Large intestine (tissue), 12 donors: ENCODE measurements at places on chromosomes 4 and X. TPM values are rescaled to one million over a fixed set of nuclear protein-coding genes. Genes with fewer than 3 reads are reported as not detected.
A peak's percentile ranks its signal among the peaks of the same experiment; 100 is the strongest.

DNA sequence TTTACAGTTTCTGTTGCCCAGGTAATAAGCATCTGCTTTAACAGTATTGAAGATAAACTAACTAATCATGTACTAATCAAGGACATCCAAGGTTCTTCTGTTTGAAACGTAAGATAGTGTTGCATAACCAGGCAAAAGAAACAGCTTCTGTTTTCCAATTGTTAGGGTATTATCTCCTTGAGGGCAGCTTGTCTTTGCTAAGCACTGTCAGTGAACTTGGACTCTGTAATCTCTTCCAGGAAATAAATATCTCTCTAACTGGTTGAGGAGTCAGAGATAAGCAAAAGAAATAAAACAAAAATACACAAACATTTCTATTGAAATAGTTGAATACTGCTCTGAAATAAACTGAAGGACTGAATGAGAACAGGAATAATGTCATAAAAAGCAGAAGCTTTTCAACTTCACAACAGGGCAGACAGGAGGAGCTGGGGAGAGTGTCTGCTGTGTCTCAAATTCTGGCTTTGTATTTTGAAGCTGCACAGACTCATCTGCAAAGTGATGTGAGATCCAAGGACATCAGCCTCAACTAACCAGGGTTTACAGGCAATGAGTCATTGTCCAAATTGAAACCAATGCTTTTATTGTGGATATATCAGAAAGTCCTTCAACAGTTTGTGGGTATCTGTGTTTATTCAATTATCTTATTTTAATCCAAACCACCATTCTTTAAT lies 1253.0 kb upstream of the PCDH7 start:
- no peak for DNase-seq

DNA sequence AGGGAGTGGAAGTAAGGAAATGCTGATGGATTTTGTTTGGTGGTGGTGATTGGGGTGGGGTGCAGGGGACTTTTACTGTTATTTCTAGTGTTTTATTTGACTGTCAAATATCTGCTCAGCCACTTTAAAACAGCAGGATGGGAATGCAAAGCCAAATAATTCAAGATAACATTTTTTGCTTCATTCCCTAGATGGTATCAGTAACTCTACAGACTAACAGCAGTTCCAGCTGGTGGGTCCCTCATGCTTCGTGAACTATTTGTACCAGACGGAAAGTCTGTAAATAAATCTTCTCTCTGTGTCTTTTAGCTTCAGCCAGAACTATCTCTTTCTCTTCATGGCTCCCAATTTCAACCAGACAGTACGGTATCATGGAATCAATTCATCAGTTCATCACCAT lies 27.5 kb downstream of the GPR143 start:
- no peak for DNase-seq

GRCh38 chrX:132486599-132487178 lies 2.1 kb downstream of the MBNL3 start:
- DNase-seq, result peak; percentile 61

- DNase-seq, result peak; percentile 33
These were observed 1.4 kb upstream of the CXCL1 start for GRCh38 chr4:73867783-73868182.

- DNase-seq, result peak; percentile 10
These were observed 130.2 kb downstream of the CHRDL1 start for GRCh38 chrX:110665223-110666002.

The RBM46 gene
- 0.06 TPM for polyA plus RNA-seq

- DNase-seq, result no peak
These were observed 81.0 kb downstream of the SORBS2 start for GRCh38 chr4:185730849-185731608.

DNA sequence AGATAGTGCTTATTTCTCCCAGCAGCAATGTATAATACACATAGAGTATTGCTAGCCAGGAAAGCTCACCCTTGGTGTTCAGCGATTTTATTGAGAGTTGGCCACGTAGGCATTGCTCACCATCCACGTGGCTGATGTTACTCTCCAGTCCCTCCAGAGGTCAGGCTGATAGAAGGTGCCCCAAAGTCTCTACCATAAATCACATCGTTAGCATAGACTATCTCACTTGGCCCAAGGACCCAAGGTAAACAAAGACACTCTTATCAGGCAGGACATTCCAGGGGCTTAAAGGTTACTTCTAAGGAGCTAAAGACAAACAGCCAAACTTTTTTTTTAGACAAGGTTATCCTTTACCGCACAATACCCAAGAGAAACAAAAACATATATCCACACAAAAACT lies 30.3 kb upstream of the RGN start:
- peak; percentile 80 for DNase-seq
